ENCODE measurements at places on chromosomes 4 and X.

DNA sequence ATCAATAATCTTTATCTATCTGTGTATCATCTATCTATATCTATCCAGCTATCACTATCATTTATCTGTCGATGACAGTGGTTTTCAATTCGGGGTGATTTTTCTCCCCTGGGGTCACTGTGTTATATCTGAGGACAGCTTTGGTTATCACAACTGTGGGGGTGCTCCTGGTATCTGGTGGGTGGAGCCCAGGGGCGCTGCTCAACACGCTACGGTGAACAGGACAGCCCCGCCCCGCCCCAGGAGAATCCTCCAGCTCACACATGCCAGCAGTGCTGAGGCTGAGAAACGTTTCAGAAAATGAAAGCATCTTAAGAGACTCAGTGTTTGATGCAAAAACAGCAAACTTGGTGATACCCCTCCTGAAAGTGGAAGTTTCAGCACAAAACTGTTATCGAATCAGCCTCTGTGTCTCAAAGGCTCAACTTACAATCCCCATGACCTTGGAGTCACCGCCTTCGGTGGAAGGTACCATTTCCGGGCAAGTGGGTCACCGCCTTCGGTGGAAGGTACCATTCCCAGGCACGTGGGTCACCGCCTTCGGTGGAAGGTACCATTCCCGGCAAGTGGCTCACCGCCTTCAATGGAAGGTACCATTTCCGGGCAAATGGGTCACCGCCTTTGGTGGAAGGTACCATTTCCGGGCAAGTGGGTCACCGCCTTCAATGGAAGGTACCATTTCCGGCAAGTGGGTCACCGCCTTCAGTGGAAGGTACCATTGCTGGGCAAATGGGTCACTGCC lies 315.3 kb downstream of the DHRSX start:
- no peak for DNase-seq

- no peak for DNase-seq
Measured at GRCh38 chr4:165667969-165668368, 205.1 kb upstream of the TLL1 start.

GRCh38 chr4:102761296-102761701 lies 531 bp upstream of the MANBA start:
- DNase-seq: no peak

GRCh38 chr4:79385641-79386040 lies 22.4 kb downstream of the GK2 start:
- DNase-seq: no peak

DNA sequence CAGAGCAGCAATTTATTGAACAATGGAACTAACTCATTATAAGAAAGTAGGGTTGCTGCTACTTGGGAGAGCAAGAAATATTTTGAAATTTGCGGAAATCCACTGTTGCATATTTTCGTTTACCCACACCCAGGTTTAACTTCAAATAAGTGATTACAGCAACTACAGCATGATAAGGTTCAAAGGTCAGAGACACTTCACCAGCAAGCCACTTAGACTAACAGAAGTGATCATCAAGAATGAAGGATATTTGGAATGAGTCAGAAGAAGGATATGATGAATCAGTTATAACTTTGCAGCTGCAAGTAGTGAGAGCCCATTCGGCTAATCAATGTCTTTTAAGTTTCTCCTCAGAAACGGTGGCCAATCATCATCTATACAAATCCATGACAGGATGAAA lies 199.3 kb downstream of the TMA16 start:
- DNase-seq: no peak

DNA sequence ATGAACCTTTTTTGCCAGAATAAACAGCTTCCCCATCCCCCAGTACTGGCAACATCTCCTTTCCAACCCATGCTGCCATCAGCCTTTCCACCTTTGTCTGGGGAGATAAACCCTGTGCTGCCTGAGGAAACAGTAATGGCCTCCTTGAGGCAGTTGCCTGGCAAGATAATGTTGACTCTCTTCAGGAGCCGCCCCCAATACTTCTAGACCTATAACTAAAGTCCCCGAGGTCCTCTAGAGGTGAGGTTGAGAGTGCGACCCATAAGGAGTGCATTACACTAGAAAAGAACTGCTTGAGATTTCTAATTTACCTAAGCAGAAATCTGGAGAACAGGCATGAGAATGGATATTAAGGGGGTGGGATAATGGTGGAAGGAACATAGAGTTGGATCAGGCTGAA lies 963.2 kb upstream of the PCDH7 start:
- DNase-seq: no peak

DNA sequence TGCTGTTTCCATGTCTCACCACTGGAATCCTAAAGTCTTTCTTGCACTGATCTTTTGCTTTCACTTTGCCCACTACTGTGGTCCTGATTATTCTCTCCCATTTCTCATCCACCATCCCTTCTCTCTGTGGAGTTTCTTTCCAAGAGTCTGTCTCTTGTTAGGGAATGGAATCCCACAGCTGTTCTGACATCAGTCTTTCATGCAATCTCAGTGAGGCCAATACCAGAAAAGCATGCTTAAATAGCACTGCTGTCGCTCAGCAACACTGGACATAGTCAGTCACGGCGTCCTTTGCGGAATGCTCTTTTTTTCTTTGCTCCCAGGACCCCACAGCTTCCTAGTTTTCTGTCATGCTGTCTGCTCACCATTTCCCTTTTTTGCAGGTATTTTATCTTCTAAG lies 20.1 kb downstream of the SLITRK4 start:
- no peak for DNase-seq

DNA sequence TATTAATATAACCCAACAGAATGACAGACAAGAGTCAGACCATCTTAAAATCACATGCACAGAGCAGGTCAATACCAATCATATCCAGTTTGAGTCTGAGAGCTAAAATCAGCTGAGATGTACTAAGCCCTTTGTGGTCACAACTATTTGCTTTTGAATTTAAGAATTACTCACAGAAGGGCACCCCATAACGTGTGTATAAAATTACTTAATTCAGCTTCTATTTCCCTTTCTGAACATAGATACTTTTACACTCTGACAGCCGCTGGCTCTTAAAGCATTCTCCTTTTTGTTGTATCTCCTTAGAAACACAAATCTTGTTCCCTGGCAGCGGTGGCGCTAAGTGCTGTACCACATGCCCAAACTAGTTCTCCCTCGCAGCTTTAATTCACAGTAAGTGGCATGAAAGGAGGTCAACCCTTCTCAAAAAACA lies 14.8 kb upstream of the PPARGC1A start:
- DNase-seq: no peak

DNA sequence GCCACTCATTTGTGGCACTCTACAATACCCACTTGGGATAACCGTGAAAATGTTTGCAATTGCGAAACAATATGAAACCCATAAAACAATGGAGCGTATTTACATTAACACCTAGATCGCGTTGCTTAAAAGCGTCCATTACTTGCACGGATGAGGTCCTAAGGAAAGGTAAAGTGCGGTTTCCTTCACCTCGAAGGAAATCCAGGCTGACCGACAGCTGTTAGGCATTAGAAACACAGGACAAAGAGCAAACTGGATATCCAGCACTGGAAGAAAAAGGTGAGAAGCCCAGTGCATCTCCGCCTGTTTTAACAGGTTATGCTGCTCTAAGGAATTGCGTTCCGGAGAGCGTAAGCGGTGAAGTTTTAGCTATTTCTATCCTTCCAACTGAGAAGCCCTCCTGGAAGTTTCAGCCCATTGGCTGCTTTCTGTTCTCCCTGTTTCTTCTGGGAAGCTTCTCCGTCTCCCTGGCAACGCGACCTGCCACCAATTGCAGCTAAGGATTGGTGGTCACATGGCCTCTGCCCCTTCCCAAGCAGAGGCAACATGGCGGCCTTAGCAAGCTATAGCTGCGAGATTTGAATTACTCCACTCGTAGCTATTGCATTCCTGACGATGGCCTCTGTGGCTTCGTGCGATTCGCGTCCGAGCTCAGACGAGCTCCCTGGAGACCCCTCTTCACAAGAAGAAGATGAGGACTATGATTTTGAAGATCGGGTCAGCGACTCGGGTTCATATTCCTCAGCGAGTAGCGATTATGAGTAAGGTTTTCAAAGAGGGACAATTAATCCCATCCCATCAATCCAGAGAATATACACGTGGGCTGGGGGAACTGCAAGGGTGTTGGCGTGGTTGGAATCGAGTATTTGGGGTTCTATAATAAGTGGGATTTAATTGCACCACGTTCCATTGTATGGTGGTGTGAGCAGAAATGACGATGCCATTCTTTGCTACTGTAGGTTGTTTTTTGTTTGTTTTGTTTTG lies at the start of gene INTU:
Gene INTU (plus strand): TSS at position 538 of the 984 bp plus-strand sequence. CDS start 78 bp downstream, at position 616.
- peak; percentile 50 for DNase-seq

DNA sequence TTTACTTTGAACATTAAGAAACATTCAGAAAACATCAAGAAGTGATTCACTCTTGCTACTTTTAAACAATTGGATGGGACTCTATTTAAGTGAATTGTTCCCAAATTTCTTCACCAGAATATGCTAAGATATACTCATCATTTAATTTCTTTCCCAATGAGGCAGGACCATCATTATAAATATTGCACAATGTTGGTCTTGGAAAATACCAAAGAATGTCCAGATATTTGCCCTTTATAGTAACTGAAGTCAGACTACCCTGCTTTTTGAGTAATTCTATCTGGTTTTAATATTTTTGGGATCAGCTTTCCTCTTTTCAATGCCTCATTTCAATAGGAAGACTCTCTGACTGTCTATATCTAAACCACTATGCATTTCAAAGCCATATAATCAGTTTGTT lies 129.4 kb upstream of the TENM3 start:
- DNase-seq: no peak

- DNase-seq: no peak
Measured at GRCh38 chr4:139848028-139848427, 182.4 kb downstream of the MGST2 start.

GRCh38 chrX:40719218-40719617 lies 16.1 kb downstream of the MED14 start:
- no peak for DNase-seq

- DNase-seq: no peak
Measured at GRCh38 chr4:5730436-5730835, 19.4 kb downstream of the EVC start.
